ENCODE measurements at places on chromosomes 11 and 22. TPM values are rescaled to one million over a fixed set of nuclear protein-coding genes. Genes with fewer than 3 reads are reported as not detected.
A peak's percentile ranks its signal among the peaks of the same experiment; 100 is the strongest.

FERMT3 gene
- polyA plus RNA-seq, result 11.4 TPM

DNA sequence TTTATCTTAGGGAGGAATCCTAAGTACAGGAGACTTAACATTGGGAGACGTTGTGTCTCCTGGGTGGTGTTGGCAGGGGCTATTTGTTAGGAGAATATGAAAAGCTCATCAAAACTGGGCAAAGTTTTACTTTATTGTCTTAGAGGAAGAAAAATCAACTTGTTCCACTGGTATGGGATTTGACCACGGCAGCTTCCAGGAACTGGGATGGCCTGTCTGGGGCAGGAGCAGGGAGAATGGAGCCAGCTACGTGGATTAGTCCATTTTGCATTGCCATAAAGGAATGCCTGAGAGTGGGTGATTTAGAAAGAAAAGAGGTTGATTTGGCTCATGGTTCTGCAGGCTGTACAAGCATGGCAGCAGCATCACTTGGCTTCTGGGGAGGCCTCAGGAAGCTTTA is 198.4 kb downstream of the ADAMTS15 start:
- H3K4me3 ChIP-seq, result no peak overlapping the region
- no peak for DNase-seq
- peaks cover 3% of the 10 kb centered on the region for H3K4me1 ChIP-seq
- no peaks in the 10 kb centered on the region for H3K36me3 ChIP-seq
- H3K27ac ChIP-seq, result peak overlapping the region; percentile 11

GRCh38 chr11:119983240-119983732 is 154.6 kb downstream of the TRIM29 start:
- no peak overlapping the region for H3K27ac ChIP-seq
- no peaks in the 10 kb centered on the region for H3K36me3 ChIP-seq
- H3K4me3 ChIP-seq, result no peak overlapping the region
- no peak for DNase-seq

DNA sequence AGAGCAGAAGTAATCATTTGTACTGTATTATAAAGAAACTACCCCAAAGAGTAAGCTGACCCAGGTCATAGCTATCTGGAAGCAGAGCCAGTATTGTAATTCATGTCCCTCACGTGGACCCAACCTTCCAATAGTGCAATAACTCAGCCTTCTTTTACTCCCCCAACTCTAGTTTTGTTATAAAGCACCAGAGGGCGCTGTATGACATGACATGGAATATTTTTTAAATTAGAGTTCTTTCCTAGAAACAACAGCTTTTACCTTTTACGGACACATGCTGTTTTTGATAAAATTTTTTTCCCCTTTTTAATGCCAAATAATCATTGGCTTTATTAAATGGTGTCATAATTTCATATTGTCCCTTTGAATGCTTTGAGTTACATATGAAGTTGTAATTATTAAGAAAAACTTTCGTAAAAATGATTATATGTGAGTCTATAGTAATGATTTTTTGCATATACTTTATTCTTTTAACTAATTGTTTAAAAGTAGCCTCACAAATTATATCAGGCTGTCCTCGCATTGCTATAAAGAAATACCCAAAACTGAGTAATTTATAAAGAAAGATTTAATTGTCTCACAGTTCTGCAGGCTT is 76.9 kb downstream of the DKK3 start:
- H3K36me3 ChIP-seq, result no peaks in the 10 kb centered on the region
- H3K27ac ChIP-seq, result no peak overlapping the region
- no peaks in the 10 kb centered on the region for H3K4me1 ChIP-seq
- no peak overlapping the region for H3K4me3 ChIP-seq
- no peaks in the 10 kb centered on the region for H3K27me3 ChIP-seq

DNA sequence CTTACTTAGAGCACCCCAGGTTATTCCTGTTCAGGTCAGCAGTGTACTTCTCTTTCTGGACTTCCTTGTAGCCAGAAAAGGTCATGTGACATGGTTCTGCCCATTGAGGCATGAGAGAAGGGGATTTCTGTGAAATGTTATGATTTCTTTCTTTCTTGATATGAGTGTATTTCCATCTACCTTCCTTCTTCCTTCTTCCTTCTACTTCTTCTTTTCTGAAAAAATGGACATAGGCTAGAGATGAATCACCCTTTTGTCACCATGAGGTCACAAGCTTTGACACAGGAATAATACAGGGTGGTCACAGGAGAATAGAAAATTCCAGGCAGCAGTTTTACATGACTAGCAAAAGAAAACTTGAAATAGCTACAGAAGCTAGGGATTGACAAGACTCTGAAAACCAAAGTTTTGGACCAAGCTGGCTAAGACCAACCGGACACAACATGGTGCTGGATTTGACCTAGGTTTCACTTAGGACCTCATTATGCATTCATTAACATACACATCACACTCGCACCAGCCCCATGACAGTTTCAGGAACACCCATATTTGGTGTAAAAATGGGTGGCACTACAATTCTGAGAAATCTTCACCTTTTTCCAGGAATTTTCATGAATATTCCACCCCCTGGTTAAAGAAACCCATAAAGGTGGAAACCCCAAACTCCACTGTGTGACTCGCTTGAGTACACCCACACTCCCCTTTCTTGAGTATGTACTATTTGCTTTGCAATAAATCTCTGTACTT is 21.2 kb upstream of the MAP6 start:
- H3K4me1 ChIP-seq, result no peaks in the 10 kb centered on the region
- H3K27me3 ChIP-seq, result no peaks in the 10 kb centered on the region
- H3K36me3 ChIP-seq, result no peaks in the 10 kb centered on the region
- DNase-seq, result no peak
- no peak overlapping the region for H3K4me3 ChIP-seq

DNA sequence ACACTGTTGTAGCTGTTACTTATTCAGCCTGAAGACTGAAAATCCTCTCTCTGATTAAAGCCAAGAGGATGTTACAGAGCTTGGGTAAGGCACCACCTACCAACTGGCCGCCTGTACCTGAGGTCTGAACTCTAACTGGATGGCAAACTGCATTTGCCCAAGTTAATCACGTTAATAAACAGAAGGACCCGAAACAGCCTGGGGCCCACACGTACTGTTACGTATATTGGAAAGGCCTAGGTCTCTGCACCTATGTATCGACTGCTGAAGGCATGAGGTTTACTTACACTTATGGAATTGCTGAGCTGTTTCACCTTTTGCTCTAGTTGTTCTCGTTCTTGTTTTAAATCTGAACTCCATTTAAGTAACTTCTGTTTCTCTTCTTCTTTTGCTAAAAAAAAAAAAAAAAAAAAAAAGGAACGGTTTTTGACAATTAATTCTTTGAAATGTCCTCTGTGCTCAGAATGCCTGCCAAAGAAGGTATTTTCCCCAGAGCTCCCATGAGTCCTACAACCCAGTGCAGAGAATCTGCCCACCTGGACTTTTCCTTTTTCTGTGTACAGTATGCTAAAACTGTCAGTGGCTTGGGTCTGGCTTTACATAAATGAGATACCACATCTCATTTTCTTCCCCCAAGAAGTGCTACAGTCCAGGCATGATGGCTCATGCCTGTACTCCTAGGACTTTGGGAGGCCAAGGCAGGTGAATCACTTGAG is 13.1 kb downstream of the LARGE2 start:
- peaks cover 6% of the 10 kb centered on the region for H3K4me1 ChIP-seq
- H3K27me3 ChIP-seq, result no peaks in the 10 kb centered on the region
- no peak overlapping the region for H3K27ac ChIP-seq
- no peak for DNase-seq
- no peak overlapping the region for H3K4me3 ChIP-seq
- H3K36me3 ChIP-seq, result peaks cover 61% of the 10 kb centered on the region

- no peaks in the 10 kb centered on the region for H3K27me3 ChIP-seq
- H3K36me3 ChIP-seq, result no peaks in the 10 kb centered on the region
- no peak overlapping the region for H3K27ac ChIP-seq
- DNase-seq, result no peak
These were observed 80.2 kb upstream of the NAV2 start for GRCh38 chr11:19632499-19632834.

DNA sequence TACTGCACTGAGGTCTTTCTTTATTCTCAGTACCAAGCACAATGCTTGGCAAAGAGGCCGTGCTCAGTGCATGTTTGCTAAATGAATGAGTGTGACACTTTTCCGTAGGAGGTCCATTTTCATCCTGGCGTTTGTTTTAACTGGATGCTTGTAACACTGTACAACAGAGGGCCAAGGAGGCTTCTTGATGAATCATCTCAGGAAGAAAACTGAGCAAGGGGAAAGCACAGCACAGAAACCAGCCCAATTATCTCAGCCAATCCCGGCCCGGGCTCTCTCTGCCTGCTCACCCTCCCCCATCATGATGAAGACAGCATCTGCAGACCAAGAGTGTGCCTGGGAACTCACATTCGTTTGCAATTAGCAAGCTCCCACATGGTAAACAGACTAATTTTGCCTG is 570.3 kb downstream of the OPCML start:
- no peak overlapping the region for H3K27ac ChIP-seq
- no peaks in the 10 kb centered on the region for H3K4me1 ChIP-seq
- DNase-seq, result no peak
- H3K4me3 ChIP-seq, result no peak overlapping the region
- no peaks in the 10 kb centered on the region for H3K36me3 ChIP-seq

DNA sequence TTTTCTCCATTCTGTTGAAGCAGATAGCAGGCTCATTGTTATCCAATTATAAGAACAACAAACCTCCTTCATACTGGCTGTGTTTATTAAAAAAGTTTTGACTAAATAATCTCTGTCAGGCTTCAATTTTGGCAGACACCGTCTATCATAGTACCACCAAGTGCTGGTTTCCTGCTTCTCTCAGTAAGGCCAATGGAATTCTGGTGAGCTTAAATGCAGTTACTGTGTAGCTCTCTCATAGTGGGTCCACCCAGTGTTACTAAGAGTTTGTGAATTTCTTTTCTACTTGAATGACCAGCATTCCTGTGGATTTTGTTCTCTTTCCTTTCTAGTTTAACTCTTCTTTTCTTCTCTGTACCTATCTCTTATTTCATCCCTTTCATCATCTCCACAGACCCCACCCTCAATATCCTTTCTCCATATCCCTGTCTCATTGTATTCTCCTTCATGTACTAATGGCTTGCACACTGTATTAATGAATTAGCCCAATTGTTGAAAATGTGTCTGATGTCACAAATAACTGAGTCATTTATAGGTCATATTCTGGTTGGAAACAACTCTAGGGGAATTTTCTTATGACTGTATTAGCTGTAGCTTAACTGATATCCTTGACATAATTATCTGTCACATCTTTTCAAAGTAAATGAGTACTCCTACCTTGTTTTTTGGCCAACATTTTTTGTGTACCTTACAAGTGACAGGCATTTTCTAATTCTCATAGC is 372.1 kb downstream of the FAT3 start:
- DNase-seq, result no peak
- H3K27ac ChIP-seq, result no peak overlapping the region
- no peaks in the 10 kb centered on the region for H3K36me3 ChIP-seq
- H3K27me3 ChIP-seq, result no peaks in the 10 kb centered on the region
- no peak overlapping the region for H3K4me3 ChIP-seq

DNA sequence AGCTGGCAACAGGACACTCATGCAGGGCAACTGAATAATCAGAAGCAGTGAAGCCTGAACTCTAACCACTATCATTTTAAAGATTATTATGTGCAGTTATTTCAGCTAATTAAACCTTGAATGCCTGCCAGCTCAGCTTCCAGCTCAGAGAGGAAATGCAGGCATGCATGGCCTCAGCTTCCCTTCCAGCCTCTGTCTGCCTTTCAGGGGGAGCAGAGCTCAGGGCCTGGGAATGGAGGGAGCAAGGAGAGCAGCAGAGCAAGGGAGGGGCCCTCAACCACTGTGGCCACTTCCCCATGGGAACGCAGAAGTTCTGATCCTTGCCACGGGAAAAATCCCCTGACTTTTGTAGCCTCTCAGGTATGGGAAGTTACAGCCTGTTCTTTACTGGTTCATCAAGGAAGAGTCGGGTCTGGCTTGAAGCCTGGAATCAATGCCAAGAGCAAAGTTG is 32.5 kb upstream of the APLNR start:
- no peaks in the 10 kb centered on the region for H3K27me3 ChIP-seq
- no peaks in the 10 kb centered on the region for H3K36me3 ChIP-seq
- H3K4me3 ChIP-seq, result no peak overlapping the region

POTEH gene
- not detected for polyA plus RNA-seq

GRCh38 chr22:49999063-49999945 is 13.3 kb downstream of the IL17REL start:
- H3K27me3 ChIP-seq, result peaks cover 7% of the 10 kb centered on the region
- no peaks in the 10 kb centered on the region for H3K36me3 ChIP-seq
- no peaks in the 10 kb centered on the region for H3K4me1 ChIP-seq

GRCh38 chr11:65053827-65054508 is 4.4 kb downstream of the NAALADL1 start:
- H3K27ac ChIP-seq, result no peak overlapping the region
- H3K27me3 ChIP-seq, result no peaks in the 10 kb centered on the region
- H3K4me3 ChIP-seq, result no peak overlapping the region
- DNase-seq, result peak; percentile 63
- H3K36me3 ChIP-seq, result no peaks in the 10 kb centered on the region

TCF20 gene
- 6.9 TPM for polyA plus RNA-seq

- no peak overlapping the region for H3K27ac ChIP-seq
- no peaks in the 10 kb centered on the region for H3K27me3 ChIP-seq
- no peaks in the 10 kb centered on the region for H3K4me1 ChIP-seq
- H3K4me3 ChIP-seq, result no peak overlapping the region
These were observed 54.6 kb downstream of the OTOG start for GRCh38 chr11:17601676-17602075.
